ENCODE measurements at places on chromosomes 16 and 17.

- H3K4me1 ChIP-seq: peaks cover 20% of the 10 kb centered on the region
- peak overlapping the region; percentile 74 for H3K27ac ChIP-seq
- no peak overlapping the region for H3K4me3 ChIP-seq
- DNase-seq: peak; percentile 52
Observed at GRCh38 chr17:17729620-17730249, 48.5 kb downstream of the RAI1 start.

DNA sequence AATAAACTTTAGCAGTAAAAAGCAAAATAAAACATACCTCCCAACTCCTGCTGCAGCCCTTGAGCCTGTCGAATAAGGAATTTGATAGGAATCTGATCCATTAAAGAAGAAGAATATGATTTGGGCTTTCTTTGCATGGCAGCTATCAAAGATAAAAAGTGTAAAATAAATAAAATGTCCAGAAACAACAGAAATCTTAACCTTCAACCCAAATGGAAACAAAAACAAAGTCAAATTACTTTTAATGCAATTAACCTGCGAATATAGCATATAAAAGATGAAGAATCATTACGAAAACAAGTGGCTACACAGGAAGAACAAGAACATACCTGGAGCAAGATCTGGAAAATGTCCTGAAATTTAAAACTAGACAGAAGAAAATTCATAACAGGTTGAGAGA lies 21.5 kb upstream of the BRIP1 start:
- H3K27ac ChIP-seq: no peak overlapping the region
- no peak overlapping the region for H3K4me3 ChIP-seq
- H3K4me1 ChIP-seq: no peaks in the 10 kb centered on the region
- no peaks in the 10 kb centered on the region for H3K27me3 ChIP-seq
- peaks cover 51% of the 10 kb centered on the region for H3K36me3 ChIP-seq

DNA sequence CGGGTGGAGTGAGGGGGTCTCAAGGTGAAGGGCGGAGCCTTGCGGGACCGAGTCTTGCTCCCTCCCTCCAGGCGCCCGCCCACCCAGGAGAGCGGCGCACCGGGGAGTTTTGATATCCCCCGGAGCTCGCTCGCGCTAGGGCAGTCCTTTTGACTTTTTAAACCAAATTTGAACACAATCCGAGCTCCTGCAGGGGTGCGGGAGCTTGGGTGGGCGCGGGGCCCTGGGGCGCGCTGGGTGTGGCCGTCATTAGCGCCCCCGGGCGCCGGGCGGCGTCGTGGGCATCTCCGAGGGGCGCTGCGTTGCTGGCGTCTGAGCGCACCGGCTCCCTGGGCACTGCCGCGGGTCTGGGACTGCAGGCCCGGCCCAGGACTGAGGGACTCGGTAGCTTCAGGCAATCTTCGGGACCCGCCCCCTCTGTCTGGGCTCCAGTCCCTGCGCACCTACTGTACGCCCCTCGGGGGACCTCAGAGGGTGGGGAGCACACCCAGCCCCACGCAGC lies 10.9 kb downstream of the MAF start:
- no peak for DNase-seq
- H3K4me3 ChIP-seq: peak overlapping the region; percentile 79
- peaks cover 28% of the 10 kb centered on the region for H3K4me1 ChIP-seq
- peaks cover 34% of the 10 kb centered on the region for H3K36me3 ChIP-seq

- DNase-seq: no peak
- H3K27ac ChIP-seq: no peak overlapping the region
Observed at GRCh38 chr16:87675111-87675719, 72.9 kb downstream of the JPH3 start.

DNA sequence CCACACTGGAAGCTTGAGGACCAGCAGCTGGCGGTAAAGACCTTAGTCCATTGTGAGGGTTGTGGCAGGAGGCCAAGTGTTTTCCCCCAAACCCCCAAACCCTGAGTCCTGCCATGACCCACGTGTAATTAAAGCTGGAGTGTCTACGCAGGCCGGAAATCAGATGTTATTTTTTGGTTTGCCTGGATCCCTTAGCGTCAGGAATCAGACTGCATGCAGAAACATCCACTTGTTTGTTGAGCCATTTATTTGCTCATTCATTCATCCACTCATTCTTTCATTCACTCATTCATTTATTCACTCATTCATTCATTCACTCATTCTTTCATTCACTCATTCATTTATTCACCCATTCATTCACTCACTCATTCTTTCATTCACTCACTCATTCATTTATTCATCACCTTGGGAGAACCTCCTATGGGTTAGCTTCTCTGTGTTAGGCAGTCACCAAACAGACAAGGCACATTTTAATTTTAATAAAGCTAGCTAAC lies 313.1 kb downstream of the MAF start:
- H3K4me3 ChIP-seq: peak overlapping the region; percentile 69
- H3K27ac ChIP-seq: peak overlapping the region; percentile 90
- peaks cover 42% of the 10 kb centered on the region for H3K4me1 ChIP-seq
- DNase-seq: no peak

DNA sequence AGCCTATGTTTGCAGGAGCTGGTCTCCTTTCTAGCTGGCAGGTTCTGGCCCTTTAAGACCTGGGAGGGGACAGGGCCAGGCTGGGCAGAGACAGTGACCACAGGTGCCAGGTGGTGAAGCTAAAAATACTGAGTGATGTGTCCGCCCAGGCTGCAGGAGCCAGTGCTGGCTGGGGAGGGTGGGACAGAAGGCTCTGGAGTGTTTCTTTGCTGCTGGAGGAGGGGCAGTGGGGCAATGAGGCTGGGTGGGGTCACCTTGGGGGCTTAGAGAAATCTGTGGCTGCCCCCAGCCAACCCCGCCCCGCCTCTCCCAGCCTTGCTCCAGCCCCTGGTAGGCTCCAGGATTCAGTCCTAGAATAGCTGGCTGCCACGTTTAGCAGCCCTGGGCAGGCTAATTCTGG lies 30.4 kb upstream of the SBK1 start:
- H3K36me3 ChIP-seq: no peaks in the 10 kb centered on the region
- no peak for DNase-seq
- H3K4me1 ChIP-seq: peaks cover 9% of the 10 kb centered on the region
- H3K27ac ChIP-seq: no peak overlapping the region
- no peak overlapping the region for H3K4me3 ChIP-seq
- peaks cover 68% of the 10 kb centered on the region for H3K27me3 ChIP-seq

GRCh38 chr17:21140911-21141310 lies 14.1 kb downstream of the DHRS7B start:
- peaks cover 1% of the 10 kb centered on the region for H3K4me1 ChIP-seq
- H3K36me3 ChIP-seq: no peaks in the 10 kb centered on the region
- DNase-seq: no peak
- H3K27ac ChIP-seq: no peak overlapping the region

DNA sequence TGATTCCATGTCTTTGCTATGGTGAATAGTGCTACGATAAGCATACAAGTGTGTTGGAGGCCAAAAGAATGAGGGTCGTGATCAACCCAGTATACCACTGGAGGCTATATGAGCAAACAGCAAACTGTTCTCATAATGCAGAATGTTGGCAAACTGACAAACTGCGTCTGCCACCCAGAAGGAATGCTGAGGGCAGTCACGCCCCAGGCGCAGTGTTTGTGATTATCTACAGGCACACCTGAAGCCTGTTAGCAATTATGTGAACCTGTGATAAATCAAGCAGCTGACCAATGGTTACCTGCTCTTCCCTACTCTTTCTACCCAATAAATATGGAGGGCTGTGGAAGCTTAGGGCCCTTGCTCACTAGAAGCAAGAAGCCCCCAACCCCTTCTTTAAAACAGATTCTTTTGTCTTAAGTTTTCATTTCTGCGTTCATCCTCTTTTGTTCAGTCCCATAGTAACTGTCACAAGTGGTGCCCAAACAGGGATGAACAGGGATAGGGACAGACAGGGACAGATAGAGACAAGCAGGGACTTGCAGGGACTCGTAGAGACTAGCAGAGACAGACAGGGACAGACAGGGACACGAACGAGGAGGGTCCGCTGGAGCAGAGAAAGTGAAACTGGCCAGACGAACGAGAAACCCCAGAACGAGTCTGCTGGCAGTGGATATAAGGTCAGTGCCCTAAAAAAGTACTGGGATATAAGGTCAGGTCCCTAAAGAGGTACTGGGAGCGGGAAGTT lies 25.1 kb downstream of the CD300LG start:
- no peak overlapping the region for H3K27ac ChIP-seq
- H3K36me3 ChIP-seq: no peaks in the 10 kb centered on the region
- no peak for DNase-seq

DNA sequence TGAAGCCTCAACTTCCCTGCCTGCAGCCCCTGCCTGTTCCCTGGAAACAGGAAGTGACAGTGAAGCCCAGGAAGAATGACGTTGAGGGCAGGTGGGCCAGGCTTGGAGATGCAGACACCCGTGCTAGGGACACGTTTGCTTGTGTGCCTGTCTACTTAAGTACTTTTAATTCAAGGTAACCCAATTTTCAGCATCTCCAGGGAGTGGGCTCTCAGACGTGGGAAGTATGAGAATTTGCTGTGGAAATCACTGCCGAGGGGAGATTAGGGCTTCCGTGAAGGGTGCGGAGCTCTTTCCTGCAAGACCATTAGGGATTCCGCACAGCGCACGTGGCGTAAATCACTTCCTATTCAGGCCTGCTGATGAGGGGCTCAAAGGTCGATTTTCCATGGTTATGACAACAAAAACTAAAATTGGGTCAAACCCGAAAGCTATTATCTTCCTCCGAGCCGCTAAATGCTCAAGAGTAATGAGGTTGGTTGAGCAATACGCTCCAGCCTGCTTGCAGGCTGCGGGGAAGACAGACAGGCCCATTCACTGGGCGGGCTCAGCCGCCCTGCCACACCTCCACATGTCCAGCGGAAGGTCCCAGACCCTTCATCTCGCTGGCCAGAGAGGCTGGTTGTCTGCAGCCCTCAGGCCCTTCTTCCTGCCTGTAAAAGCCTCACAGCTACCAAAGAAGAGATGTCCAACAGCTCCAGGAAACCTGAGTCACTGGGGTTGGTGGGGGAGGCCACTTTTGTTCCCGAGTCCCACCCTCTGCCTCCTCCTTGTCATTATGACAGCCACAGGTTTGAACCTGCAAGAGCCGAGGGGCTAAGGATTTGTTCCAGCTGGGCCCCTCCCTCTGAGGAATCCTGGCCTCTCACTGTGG lies 109.9 kb downstream of the RBFOX3 start:
- H3K27me3 ChIP-seq: peaks cover 8% of the 10 kb centered on the region
- no peaks in the 10 kb centered on the region for H3K36me3 ChIP-seq
- H3K4me1 ChIP-seq: no peaks in the 10 kb centered on the region
- no peak overlapping the region for H3K4me3 ChIP-seq
- DNase-seq: no peak
- H3K27ac ChIP-seq: no peak overlapping the region

DNA sequence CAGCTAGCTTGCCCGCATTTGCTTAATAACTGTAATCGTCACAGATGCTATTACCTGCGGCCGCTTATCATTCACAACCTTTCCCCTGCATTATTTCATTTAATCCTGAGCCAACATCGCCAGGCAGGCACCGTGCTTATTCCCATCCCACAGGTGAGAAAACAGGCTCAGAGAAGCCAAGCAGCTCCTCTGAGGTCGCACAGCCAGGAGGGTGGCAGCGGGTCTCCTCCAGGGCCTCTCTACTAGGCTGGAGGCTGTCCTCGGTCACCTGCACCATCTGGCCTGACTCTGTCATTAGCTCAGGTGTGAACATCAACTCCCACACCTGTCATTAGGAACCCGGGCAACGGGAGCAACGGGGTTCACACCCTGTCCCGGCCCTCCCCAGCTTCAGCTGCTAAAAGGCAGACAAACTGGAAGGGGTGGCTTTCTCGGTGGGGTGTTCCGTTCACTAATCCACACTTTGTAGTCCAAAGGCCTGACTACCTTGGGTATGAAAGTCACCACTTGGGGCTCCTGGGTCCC lies 3.0 kb downstream of the PPL start:
- no peak for DNase-seq
- peaks cover 8% of the 10 kb centered on the region for H3K4me1 ChIP-seq
- no peak overlapping the region for H3K4me3 ChIP-seq
- H3K27me3 ChIP-seq: peaks cover 81% of the 10 kb centered on the region
- H3K36me3 ChIP-seq: peaks cover 6% of the 10 kb centered on the region

GRCh38 chr17:11935734-11936406 lies 61.4 kb downstream of the ZNF18 start:
- H3K27me3 ChIP-seq: peaks cover 12% of the 10 kb centered on the region
- no peak overlapping the region for H3K4me3 ChIP-seq
- H3K36me3 ChIP-seq: no peaks in the 10 kb centered on the region

- H3K4me1 ChIP-seq: peaks cover 5% of the 10 kb centered on the region
- no peak for DNase-seq
- H3K27ac ChIP-seq: no peak overlapping the region
Observed at GRCh38 chr17:80118601-80119270, 17.4 kb downstream of the GAA start.

DNA sequence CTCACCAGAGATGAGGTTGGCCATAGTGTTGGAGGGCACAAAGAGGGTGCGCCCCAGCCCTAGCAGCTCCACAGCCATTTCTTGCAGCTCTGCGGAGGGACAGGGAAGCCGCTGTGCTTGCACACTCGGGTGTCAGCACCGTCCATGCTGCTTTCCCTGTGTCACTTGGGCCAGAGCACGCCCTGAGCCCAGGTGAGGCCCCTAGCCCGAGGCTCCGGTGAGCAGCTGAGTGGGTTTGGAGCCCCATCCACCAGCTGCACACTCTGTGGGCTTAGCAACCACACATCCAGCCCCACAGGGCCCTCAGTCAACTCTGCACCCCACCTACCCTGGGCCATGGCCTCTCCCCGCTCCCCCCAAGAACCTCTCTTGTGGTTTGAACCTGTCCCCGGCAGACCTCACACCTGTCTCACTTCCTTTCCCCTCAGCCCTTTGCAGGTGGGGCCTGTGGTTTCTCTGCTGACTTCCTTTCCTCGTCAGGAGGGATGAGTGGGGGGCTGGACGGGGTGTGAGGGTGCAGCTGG lies 20.7 kb downstream of the TMEM235 start:
- H3K4me3 ChIP-seq: peak overlapping the region; percentile 71
- H3K4me1 ChIP-seq: peaks cover 26% of the 10 kb centered on the region
- DNase-seq: peak; percentile 80
- H3K36me3 ChIP-seq: peaks cover 11% of the 10 kb centered on the region
- H3K27ac ChIP-seq: peak overlapping the region; percentile 92
- H3K27me3 ChIP-seq: no peaks in the 10 kb centered on the region

GRCh38 chr16:62240722-62241121 lies 204.5 kb upstream of the CDH8 start:
- H3K27ac ChIP-seq: no peak overlapping the region
- H3K27me3 ChIP-seq: no peaks in the 10 kb centered on the region
- no peaks in the 10 kb centered on the region for H3K36me3 ChIP-seq
- H3K4me1 ChIP-seq: no peaks in the 10 kb centered on the region
- no peak for DNase-seq
- no peak overlapping the region for H3K4me3 ChIP-seq

- peaks cover 89% of the 10 kb centered on the region for H3K27me3 ChIP-seq
- peaks cover 11% of the 10 kb centered on the region for H3K4me1 ChIP-seq
- no peak overlapping the region for H3K27ac ChIP-seq
- DNase-seq: no peak
Observed at GRCh38 chr17:81401723-81402529, 6.7 kb downstream of the BAHCC1 start.

DNA sequence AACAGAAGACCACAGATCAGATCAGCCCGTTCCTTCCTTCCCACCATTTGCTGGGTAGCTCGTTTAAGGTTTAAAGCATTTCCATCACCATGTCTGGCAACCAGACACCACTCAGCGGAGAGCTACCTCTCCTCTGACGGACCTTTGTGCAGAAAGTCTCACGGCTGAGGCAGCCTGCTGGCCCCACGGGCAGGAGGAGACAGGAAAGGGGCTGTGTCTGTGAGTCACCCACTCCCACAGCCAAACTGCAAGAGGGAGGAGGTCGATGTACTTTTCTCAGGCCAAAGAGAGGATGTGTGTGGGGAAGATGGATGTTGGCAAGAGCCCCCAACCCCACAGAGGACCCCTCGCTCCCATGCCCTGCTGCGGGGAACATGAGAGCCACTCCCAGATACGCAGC lies 92.1 kb downstream of the ZNF423 start:
- no peak overlapping the region for H3K4me3 ChIP-seq
- no peak overlapping the region for H3K27ac ChIP-seq
- DNase-seq: no peak
- peaks cover 4% of the 10 kb centered on the region for H3K36me3 ChIP-seq
